Foreskin fibroblast (primary cell): ENCODE measurements at places on chromosomes 11 and 22.

DNA sequence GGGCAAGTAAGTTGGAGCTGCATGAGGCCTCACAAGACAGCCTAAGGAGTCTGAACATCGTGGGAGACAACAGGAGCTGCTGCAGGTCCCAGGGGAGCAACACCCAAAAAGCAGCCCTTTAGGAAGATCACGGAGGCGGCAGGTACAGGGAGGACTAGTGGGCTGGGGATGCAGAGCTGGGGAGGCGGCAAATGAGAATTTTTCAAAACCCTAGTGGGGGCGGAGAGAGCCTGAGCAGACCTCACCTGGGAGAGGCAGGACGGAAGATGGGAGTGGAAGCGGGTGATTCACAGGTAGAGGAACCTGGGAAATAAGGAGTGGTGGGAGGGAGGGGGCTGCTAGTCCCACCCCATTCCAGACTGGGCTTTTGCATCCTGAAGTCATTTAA, 42.1 kb downstream of the DKK3 start:
- DNase-seq, result no peak

GRCh38 chr11:72759468-72759985, 7.3 kb upstream of the ARAP1 start:
- DNase-seq, result no peak

GRCh38 chr11:118763041-118763440, 27.9 kb downstream of the DDX6 start:
- DNase-seq, result peak; percentile 46

DNA sequence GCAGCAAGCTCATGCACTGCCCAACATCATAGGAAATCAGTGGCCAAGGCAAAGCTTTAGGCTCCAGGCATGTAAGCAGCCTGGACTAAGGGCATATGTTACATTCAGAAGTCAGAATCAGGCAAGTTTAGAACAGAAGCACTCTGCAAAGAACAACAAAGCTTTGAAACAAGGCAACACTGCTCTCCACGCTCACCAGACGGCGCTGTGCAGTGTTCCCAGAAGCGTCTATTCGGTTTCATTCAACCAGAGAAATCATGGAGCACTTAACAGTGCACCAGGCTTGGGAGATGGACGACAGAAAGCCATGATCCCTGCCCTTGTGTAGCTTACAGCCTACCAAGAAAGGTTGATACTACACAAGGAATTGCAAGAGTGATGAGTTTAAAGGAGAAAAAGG, 555.8 kb downstream of the BUD13 start:
- no peak for DNase-seq

DNA sequence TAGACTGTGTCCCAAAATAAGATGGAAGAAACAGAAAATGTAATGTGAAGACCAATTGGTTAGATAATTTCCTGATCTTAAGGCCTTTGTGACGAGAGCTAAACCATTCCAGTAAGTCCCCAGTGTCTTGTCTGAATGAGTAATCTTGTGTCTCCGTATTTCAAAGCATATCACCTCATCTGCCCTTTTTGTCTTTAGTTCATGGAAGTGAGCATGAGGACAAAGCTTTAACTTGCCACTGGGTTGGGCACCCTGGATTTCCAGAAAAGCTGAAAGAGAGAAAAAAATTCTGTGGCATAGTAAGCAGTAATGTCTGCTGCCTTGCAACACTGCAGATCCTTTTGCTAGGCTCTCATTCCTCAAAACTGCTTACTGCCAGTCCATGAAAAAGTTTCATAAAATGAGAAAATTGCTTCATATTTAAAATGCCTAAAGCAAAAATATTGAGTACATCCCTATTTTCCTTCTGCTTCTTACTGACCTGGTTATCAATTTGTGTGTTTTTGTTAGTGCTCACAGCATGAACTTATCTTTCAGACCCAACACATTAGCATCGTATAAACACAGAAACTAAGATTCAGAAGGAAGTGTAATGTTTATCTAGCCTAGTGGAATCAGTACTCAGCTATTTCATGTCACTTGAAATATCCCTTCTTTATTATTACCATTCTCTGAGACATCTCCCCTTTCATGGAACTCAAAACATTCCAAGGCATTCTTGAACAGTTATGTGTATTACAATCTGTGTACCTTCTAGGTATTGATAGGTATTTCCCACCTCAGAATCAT, 5.3 kb downstream of the CASP12 start:
- peak; percentile 55 for DNase-seq

- DNase-seq, result no peak
Measured at GRCh38 chr22:42492323-42492690, 27.3 kb downstream of the RRP7A start.

DNA sequence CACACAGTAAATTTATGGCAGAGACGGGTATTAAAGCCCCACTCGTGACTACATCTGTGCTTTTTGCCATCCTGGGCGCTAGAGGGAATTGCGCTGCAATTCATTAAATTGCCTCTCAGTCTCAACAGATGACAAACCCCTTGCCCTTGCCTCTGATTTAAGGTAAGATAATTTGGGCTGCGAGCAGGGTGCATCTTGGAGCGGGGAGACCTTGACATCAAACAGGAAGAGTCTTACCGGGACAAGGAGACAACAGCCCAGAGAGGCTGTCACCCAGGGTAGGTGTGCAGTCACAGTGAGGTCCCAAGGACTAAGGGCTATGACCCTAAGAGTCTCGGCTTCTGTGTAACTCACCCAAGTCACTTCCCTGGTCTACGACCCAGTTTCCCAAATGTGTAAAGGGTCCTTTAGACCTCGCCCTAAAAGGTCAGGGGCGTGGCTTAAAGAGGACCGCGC, 449 bp upstream of the TOM1 start:
- DNase-seq, result peak; percentile 60
